ENCODE measurements at places on chromosomes 11 and 22. TPM values are rescaled to one million over a fixed set of nuclear protein-coding genes. Genes with fewer than 3 reads are reported as not detected.

The CHRM4 gene
- 0.35 TPM for total RNA-seq

The PAK1 gene
- 48.2 TPM for total RNA-seq

The MRGPRX4 gene
- total RNA-seq: not detected

The UBQLNL gene
- total RNA-seq: not detected

The HMBS gene
- 25.7 TPM for total RNA-seq

The CDON gene
- total RNA-seq: 0.58 TPM

The DLG2 gene
- total RNA-seq: not detected

The HEPACAM gene
- 0.29 TPM for total RNA-seq

The RFPL2 gene
- total RNA-seq: not detected

Data from myometrial cell (primary cell).